ENCODE measurements at places on chromosomes 2 and 18.

GRCh38 chr2:172782506-172783164 lies 47.0 kb downstream of the RAPGEF4 start:
- DNase-seq: no peak

DNA sequence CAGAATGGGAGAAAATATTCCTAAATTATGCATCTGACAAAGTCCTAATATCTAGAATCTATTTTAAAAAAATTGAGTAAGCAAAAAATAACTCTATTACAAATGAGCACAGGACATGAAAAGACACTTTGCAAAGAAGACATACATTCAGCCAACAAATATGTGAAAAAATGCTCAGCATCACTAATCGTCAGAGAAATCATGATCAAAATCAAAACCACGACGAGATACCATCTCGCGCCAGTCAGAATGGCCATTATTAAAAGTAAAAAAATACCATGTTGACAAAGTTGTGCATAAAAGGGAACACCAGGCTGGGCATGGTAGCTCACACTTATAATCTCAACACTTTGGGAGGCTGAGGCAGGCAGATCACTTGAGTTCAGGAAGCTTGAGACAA lies 63.5 kb downstream of the EVA1A start:
- peak; percentile 39 for DNase-seq

DNA sequence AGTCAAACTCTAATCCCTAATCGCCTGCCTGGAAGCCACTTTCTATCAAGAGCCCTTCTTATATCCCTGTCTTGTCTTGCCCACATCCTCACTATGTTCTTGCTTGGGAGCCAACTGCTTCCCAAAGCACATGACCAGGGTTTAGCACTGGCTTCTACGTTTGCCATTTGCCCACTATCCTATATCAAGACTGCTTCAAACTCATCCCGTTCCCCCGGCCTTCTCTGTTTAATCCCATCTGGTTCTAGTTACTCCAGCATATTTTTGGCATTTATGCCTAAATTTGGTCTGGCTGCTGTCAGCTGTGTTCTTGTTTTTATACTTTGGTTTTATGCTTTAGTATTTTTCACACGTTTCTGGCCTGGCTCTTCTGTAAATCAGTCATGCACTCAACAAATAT lies 40.2 kb downstream of the POLR1A start:
- peak; percentile 90 for DNase-seq

GRCh38 chr2:205193125-205193835 lies 489.0 kb upstream of the NRP2 start:
- no peak for DNase-seq

- DNase-seq: no peak
Measured at GRCh38 chr2:96315005-96315399, 9.7 kb upstream of the SNRNP200 start.

GRCh38 chr2:113080134-113080533 lies 12.4 kb downstream of the IL1F10 start:
- peak; percentile 22 for DNase-seq

DNA sequence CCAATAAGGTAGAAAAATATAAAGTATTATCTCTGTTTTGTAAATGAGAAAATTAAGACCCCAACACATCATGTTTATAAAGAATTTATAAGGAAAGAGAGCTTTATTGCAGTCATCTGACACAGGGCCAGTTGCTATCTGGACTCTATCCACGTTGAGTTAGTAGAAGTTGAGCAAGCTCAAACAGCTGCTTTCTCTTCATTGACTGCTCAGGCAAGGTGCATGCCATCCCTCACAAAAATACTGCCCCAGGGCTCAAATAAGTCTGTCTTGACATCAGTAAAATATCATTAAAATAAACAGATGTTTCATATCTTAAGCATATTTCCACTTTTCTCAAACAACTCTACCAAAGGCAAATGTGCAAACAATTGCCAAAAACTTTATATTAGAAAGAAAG lies 14.8 kb downstream of the COL5A2 start:
- no peak for DNase-seq

DNA sequence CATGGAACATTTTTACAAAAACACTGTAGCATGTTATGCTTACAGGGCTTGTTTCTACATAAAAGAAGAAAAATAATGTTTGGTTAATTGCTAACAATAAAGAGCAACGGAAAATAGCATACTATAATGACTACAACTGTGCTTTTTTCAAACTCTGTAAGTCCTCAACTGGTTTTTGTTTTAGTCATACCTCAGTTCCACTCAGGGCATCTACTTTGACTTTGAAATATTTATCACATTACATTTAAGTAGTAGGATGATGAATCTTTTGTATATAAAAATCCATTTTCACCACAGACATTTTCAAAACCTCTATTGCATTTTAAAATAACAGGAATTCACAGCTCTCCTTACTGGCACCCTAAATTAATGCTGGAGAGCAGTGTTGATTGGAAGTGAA lies 8.3 kb downstream of the SATB2 start:
- DNase-seq: no peak

DNA sequence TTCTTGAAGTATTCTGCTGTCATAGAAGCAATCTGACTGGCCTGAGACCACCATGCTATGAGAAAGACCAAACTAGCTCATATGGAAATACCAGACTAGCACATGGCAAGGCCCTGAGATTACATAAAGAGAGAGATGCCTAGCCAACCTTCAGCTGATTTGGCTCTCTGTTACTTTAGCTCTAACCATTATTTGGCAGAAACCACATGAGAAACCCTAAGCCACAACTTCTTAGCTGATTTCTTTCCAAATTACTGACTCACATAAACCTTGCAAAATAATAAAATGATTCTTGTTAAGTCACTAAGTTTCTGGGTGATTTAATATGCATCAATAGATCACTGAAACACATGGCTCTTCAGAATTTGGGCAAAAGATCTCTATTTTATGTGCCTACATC lies 295.0 kb upstream of the ZNF521 start:
- DNase-seq: peak; percentile 78

DNA sequence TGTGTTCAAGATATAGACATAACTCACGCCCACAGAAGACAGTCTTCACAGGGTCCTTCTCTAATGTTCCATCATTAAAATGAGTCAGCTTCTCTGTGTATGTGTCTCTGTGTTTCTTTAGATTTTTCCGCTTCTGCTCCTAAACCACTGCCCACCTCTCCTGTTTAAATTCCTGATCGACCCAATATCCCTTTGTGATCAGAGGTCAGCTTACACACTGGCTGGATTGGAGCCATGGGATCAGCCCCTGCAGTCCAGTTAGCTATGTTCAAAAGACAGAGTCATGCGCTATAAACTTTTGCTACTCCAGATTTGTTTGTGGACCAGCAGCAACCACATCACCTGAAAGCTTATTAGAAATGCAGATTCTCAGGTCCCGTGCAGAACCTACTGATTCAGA lies 229.2 kb downstream of the C1D start:
- no peak for DNase-seq

DNA sequence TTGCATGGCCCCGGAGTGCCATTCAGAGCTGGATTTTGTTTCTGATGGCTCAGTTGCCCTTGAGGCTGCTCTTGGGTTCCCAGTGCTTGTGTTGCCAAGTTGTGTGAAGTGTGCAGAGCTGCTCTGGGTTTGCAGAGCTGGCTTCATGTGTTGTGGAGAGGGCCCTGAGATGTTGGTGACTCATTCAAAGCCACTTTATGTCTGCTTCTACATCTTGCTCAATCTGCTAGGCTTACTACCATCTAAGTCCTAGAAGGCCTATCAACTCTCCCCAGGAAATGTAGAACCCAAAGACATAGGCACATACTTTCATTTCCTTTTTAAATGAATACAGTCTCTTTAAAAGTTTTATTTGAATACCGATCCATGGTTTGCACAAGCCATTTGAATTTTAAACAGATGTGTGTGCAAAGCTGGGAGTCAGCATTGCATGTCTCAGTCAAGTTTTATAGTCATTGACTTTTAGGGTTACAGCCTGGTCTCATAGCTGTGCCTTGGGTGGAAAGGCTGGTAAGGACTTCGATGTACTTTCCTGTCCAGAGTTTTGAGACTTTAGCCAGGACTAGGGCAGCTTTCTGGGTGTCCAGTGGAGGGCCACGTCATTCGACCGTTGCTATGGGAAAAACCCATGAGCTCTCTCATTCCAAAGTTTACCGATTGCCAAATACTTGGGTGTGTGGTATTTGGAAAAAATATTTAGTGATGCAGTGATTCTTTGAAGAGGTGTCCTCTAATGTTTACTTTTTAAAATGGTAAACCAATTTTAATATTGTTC lies 105.0 kb downstream of the LTBP1 start:
- DNase-seq: peak; percentile 84

GRCh38 chr2:196783431-196784094 lies 15.9 kb downstream of the GTF3C3 start:
- DNase-seq: peak; percentile 64

DNA sequence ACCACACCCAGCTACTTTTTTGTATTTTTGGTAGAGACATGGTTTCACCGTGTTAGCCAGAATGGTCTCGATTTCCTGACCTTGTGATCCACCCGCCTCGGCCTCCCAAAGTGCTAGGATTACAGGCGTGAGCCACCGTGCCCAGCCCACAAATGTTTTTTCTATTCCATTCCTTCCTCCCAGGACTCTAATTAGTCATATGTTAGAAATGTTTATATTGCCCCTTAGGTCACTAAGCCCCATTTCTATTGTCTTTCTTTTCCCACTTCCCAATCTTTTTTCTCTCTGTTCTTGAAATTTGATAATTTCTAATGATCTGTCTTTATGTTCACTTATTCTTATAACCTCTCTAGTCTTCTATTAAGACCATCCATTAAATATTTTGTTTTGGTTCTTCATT lies 31.3 kb upstream of the CDCA7 start:
- no peak for DNase-seq

GRCh38 chr2:227479865-227480475 lies 8.0 kb downstream of the AGFG1 start:
- DNase-seq: peak; percentile 38

DNA sequence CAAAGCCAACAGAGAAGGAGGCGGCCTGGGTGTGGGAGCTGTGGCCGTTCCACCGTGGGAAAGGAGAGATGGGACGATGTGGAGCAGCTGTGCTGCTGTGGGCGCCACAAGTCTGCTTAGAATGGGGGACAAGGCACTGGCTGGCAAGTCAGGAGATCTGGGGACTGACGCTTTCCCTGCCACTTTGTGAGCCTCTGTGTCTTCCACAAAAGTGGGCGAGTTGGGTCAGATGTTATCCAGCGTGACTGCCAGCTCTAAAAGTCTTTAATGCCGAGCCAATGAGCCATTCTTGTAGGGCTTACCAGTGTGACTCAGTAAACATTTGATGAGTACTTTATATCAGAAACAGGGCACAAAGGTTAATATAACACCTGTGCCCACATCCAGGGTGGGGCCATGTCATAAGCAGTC lies 113.6 kb upstream of the MGAT5 start:
- no peak for DNase-seq

Data from fibroblast of skin of right quadriceps (primary cell).